ENCODE measurements at places on chromosomes 5 and 9.

DNA sequence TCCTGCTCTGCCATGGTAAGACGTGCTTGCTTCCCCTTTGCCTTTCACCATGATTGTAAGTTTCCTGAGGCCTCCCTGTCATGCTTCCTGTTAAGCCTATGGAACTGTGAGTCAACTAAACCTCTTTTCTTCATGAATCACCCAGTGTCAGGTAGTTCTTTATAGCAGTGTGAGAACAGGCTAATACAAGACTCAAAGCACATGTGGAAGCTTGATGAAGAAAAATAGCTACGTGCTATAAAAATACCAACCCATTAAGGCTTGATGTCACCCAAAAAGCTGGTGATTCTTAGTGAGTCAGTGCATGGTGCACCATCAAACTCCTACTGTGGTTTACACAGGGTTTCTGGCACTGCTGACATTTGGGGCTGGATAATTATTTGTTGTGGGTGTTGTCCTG is 332.2 kb downstream of the TMEM167A start:
- H3K27ac ChIP-seq = no peak overlapping the region
- H3K4me3 ChIP-seq = no peak overlapping the region
- DNase-seq = no peak
- no peaks in the 10 kb centered on the region for H3K27me3 ChIP-seq
- no peaks in the 10 kb centered on the region for H3K36me3 ChIP-seq

- H3K4me1 ChIP-seq = no peaks in the 10 kb centered on the region
- DNase-seq = no peak
- H3K36me3 ChIP-seq = no peaks in the 10 kb centered on the region
Observed at GRCh38 chr9:98521141-98521540, 187.6 kb downstream of the GABBR2 start.

- no peaks in the 10 kb centered on the region for H3K36me3 ChIP-seq
- DNase-seq = no peak
- H3K4me3 ChIP-seq = no peak overlapping the region
- no peak overlapping the region for H3K27ac ChIP-seq
- H3K27me3 ChIP-seq = peaks cover 19% of the 10 kb centered on the region
- no peaks in the 10 kb centered on the region for H3K4me1 ChIP-seq
Observed at GRCh38 chr5:6434731-6435130, 13.9 kb upstream of the UBE2QL1 start.

DNA sequence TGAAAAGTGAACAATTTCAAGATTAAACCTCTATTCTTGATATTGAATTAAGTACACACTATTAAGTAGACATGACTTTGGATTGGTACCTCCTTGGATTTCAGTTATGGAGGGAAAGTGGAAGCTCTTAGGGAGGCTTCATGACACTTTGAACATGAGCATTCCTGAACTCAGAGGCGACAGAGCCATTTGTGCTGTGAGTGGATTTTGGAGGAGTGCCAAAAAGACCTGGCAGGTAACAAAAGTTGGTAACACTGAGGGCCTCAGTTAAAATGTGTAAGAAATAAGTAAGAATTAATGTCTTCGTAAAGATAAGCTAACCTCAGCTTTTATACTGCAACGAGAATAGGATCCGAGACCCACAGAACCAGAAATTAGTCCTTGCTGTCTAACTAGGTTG is 356.7 kb downstream of the ARRDC3 start:
- H3K4me1 ChIP-seq = no peaks in the 10 kb centered on the region
- H3K27ac ChIP-seq = no peak overlapping the region
- H3K27me3 ChIP-seq = peaks cover 4% of the 10 kb centered on the region

GRCh38 chr5:150604010-150604409 is 36.5 kb upstream of the SYNPO start:
- H3K4me1 ChIP-seq = no peaks in the 10 kb centered on the region
- H3K4me3 ChIP-seq = no peak overlapping the region
- no peak overlapping the region for H3K27ac ChIP-seq
- H3K27me3 ChIP-seq = no peaks in the 10 kb centered on the region
- H3K36me3 ChIP-seq = no peaks in the 10 kb centered on the region

- H3K4me1 ChIP-seq = no peaks in the 10 kb centered on the region
- H3K27me3 ChIP-seq = no peaks in the 10 kb centered on the region
- no peak for DNase-seq
- H3K4me3 ChIP-seq = no peak overlapping the region
- no peaks in the 10 kb centered on the region for H3K36me3 ChIP-seq
Observed at GRCh38 chr5:149643781-149644180, 62.5 kb downstream of the ARHGEF37 start.

DNA sequence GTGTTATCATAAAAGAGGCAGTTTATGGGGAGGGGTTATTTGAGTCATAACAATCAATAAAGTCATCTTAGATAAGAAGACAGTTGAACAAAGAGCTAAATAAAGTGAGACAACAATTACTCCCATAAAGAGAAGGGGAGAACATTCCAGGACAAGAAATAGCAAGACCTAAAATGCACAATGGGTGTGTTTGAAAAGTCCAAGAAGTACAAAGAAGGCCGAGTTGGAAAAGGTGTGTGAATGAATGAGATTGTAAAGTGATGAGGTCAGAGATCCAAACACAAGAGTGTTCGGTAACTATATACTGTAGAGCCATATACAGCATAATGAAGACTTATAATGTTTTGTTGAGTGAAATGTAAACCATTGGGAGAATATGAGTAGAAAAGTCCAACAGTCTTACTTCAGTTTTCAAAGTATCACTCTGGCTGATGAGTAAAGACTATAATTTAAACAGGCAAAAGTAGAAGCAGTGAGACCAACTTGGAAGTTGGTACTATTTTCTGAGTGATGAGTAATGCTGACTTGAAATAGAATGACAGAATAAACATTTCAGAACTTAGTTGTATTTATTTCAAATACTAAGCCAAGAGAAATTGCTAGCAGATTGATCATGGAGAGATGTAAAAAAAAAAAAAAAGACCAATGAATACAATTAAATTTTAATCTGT is 868.7 kb upstream of the CDH9 start:
- no peak overlapping the region for H3K4me3 ChIP-seq
- H3K4me1 ChIP-seq = no peaks in the 10 kb centered on the region
- no peak for DNase-seq
- no peaks in the 10 kb centered on the region for H3K27me3 ChIP-seq

DNA sequence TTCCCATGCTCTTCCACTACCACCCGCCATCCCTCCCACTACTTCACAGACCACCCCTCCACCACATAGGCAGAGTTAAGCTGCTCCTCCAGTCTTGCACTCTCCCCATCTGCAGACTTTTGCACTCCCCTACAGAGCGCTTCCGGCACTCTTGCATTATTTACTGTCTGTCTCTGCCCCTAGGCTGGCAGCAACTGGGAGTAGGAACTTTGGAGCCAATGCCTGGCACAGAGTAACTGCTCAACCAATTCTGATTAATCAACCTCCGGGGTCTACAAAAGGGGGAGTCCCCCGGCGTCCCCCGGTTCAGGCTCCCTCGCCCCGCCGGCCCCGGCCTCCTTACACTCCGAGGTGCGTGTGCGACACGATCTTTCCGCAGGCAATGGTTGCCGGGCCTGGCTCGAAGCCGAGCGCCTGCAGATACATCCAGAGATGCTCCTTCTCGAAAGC is 498 bp downstream of the HAUS6 start:
- DNase-seq = peak; percentile 30
- H3K4me1 ChIP-seq = peaks cover 20% of the 10 kb centered on the region
- H3K27me3 ChIP-seq = no peaks in the 10 kb centered on the region
- H3K27ac ChIP-seq = peak overlapping the region; percentile 85

- H3K27ac ChIP-seq = no peak overlapping the region
- no peak for DNase-seq
- H3K27me3 ChIP-seq = no peaks in the 10 kb centered on the region
- H3K4me3 ChIP-seq = no peak overlapping the region
- H3K4me1 ChIP-seq = no peaks in the 10 kb centered on the region
Observed at GRCh38 chr5:54206580-54207229, 103.7 kb downstream of the ARL15 start.

DNA sequence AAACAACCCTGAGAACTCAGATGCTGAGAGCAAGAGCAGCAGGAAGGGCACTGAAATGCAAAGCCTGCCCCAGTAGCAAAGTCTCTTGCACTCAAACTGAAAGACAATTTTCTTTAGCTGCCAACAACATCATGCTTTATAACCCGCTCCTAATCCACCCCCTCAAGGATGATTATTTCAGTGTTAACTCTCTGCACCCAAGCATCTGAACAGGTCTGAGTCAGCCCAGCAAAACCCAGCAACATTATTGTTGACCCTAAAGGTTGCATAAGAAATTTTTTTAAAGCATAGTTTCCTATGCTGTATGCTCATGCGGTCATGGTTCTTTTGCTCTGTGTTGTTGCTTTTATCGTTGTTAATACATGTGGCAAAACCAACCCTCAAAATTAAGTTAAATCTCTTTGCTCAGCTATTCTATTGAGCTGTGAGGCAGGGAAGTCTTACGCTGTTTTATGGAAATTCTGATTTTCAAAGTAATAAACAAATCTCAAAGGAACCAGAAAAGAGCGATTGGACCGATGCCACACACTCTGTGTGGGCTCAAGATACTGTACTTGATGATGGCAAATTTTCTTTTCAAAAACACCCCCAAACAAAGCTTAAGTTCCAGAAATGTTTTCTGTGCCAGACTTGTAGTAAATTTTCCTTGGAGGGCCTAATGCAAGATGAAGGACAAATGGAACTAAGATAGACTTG is 440.6 kb upstream of the MPDZ start:
- DNase-seq = no peak
- no peaks in the 10 kb centered on the region for H3K36me3 ChIP-seq
- no peaks in the 10 kb centered on the region for H3K27me3 ChIP-seq
- no peaks in the 10 kb centered on the region for H3K4me1 ChIP-seq
- no peak overlapping the region for H3K27ac ChIP-seq
- no peak overlapping the region for H3K4me3 ChIP-seq

DNA sequence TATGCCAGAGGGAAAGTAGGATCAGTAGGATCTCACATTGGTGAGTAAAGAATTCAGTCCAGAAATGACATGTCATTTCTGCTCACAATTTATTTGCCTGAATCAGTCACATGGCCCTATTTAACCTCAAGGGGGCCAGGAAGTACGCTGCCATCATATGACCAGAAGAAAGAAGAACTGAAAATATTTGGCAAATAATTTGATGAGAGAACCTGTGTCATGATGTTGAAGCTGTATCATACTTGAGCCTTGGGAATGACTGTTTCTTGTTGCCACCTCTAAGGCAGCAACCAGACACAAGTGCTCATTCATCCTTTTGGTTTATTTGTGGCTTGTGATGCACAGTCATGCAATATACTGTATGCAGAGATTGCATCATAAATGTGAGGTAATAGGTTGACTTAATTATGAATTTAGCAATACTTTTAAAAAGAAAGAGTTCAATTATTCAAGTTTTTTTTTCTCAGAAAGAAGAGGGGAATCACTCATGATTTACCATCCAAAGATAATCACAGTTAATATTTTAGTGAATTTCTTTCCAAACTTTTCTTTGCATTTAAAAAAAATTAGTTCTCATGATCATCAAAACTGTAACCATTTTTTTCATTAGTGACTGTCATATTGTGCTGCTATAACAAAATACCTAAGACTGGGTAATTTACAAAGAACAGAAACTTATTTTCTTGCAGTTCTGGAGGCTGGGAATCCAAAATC is 8.2 kb upstream of the ZFYVE16 start:
- peak; percentile 68 for DNase-seq
- H3K27me3 ChIP-seq = no peaks in the 10 kb centered on the region
- H3K27ac ChIP-seq = no peak overlapping the region
- H3K4me3 ChIP-seq = no peak overlapping the region
- no peaks in the 10 kb centered on the region for H3K4me1 ChIP-seq

DNA sequence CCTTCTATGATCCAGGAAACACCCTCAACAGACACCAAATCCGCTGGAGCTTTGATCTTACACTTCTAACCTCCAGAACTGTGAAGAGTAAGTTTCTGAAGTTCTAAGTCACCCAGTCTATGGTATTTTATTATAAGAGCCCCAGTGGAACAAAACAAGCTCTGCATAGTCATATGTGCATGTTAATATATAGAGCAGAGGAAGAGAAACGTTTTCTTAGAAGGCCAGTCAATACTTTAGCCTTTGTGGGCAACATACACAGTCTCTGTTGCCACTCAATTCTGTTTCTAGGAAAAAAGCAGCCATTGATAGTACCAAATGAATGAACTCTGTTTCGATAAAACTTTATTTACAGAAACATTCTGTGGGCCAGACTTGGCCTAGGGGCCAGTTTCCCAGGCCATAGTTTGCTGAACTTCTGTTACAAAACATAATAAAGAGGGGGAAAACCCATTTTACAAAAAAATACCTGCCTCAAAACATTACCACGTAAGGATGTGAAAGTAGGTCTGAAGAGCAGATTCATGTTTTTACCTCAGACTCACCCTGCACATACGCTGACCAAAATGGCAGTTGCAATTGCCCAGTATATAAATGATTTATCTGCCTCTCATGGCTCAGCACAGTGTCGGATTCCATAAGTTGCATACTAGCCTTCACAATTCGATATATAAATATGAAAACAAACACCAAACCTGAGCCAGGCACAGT is 350.5 kb downstream of the SLIT3 start:
- no peak overlapping the region for H3K4me3 ChIP-seq
- H3K4me1 ChIP-seq = no peaks in the 10 kb centered on the region
- H3K36me3 ChIP-seq = no peaks in the 10 kb centered on the region
- H3K27ac ChIP-seq = no peak overlapping the region

DNA sequence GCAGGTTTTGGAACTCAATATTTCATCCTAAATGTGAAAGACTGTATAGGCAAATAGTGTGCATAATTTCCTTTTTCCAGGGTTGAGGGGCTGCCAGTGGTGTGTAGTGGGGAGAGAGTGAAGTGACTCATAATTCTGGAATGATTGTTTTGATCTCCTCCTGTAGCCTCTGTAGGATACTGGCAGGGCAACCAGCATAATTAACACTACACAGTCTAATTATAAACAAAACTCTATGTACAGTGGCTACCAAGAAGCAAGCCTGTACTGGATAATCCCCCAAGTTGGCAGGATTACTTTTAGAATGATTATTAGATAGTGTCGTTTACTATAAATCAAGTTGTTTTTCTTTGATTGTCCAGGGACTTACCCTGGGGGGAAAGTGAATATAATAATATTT is 32.2 kb downstream of the LNPEP start:
- no peak overlapping the region for H3K27ac ChIP-seq
- H3K4me1 ChIP-seq = peaks cover 26% of the 10 kb centered on the region
- H3K36me3 ChIP-seq = peaks cover 9% of the 10 kb centered on the region
- no peak overlapping the region for H3K4me3 ChIP-seq
- no peaks in the 10 kb centered on the region for H3K27me3 ChIP-seq

DNA sequence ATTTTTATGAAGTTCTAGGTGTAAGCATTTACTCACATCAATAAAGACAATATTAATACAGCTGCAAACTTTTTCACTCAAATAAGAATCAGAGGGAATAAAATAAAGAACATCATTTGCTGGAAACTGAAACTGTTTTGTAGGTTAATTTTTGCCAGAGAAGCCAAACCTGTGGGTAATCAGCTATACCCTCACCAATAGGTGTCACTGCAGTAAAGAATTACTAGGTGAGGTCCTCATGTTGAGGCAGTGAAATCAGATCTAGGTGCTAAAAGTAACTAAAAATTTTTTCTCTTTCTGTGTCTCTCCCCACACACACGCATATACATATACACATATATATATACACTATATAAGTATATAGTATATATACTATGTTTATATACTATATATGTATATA is 1016.3 kb upstream of the SEMA6A start:
- no peaks in the 10 kb centered on the region for H3K27me3 ChIP-seq
- H3K4me3 ChIP-seq = no peak overlapping the region
- no peaks in the 10 kb centered on the region for H3K36me3 ChIP-seq
- H3K4me1 ChIP-seq = no peaks in the 10 kb centered on the region
- H3K27ac ChIP-seq = no peak overlapping the region
- no peak for DNase-seq

Data from CD4-positive, alpha-beta T cell (primary cell).